ENCODE measurements at places on chromosomes 12 and 14. TPM values are rescaled to one million over a fixed set of nuclear protein-coding genes. Genes with fewer than 3 reads are reported as not detected.

DNA sequence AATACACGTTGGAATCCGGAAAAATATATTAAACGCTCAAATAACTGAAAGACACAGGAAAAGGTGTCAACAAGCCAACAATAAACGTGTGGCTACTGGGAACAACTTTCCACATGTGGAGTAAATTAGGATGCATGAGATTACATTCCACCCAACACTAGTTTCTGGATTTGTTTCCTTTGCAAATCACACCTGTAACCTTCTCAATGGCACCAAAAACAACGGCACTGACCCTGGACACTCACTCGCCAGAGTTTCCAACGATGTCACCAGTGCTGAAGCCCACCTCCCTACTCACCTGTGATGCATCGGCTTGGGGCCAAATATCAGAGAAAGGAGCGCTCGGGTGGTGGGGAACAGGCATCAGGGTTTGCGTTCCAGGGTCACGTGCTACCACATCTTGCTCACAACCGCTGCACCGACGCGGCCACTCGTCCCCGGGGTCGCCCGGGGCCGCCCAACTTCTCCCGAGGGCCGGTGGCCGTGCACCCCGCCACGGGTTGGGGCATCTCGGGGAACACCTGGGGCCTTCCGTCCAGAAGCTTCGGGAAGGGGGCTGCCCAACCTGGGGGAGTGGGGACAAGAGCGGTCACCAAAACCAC is 629 bp downstream of the PRDM4 start:
- no peaks in the 10 kb centered on the region for H3K27me3 ChIP-seq
- H3K4me1 ChIP-seq: peaks cover 25% of the 10 kb centered on the region
- peak overlapping the region; percentile 89 for H3K27ac ChIP-seq
- DNase-seq: peak; percentile 55
- peaks cover 17% of the 10 kb centered on the region for H3K36me3 ChIP-seq
- H3K4me3 ChIP-seq: peak overlapping the region; percentile 92

DNA sequence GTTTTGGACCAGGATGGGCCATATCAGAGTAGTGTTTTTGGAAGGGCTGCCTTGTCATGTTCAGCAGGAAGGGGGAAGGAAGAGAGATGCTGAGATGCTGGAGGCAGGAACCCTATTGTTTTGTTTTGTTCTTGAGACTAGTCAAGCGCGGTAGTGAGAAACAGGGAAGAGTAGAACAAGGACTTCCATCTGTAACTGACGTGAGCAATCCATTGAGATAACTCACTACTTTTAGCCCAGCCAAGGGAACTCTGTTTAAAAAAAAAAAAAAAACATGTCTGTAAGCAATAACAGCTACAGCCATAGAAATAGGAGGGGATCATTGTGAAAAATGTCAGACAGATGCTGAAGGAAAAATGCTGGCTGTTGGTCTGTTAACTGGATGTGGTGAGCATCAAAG is 34.0 kb downstream of the CD9 start:
- no peak for DNase-seq
- no peaks in the 10 kb centered on the region for H3K36me3 ChIP-seq
- H3K4me3 ChIP-seq: no peak overlapping the region
- peaks cover 2% of the 10 kb centered on the region for H3K27me3 ChIP-seq
- H3K27ac ChIP-seq: no peak overlapping the region

DNA sequence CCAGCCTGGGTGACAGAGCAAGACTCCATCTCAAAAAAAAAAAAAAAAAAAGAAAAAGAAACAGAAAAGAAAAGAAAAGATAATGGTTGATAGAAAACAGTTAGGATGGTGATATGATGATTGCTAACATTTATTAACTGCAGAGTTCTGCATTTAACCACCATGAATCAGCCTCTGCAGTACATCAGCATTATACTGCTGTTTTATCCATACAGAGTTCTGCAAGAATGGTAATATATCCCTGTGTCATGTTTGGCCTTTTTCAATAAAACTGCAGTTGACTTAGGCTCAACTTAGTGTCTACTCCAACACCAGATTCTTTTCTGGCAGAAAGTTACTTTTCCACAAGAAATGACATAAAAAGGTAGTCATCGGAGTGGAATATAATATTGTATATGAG is 62.6 kb downstream of the DUSP6 start:
- H3K4me3 ChIP-seq: no peak overlapping the region
- no peak overlapping the region for H3K27ac ChIP-seq
- no peak for DNase-seq
- H3K36me3 ChIP-seq: no peaks in the 10 kb centered on the region
- H3K27me3 ChIP-seq: no peaks in the 10 kb centered on the region

DNA sequence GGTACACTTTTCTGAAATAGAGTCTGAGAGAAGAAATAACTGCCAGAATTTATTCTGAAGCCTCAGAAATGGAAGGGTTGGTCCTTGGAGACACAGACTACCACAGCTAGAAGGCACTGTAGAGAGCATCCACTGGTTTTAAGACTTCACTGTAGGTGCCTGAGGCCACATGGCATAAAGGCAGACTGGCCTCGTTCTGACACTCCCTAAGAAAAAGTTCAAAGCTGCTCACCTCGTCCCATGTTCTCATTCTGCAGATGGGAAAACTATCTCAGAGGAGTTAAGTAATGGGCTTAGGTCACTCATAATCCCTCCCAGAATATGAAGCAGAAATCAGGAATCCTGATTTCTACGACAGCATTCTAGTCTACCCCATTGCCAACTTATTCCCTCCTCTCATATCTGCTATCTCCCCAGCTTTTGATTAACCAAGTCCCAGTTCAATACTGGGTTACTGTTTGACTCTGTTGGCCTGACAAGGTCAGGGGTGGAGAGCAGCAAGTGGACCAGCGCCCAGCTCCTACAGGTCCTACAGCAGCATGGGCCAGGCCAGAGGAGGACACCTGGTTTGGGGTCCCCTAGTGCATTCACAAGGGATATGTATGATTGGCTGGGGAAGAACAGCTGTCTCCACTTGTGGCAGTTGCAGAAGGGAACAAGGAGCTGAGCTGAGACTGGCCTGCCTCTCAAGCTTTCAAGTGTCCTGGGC is 3.7 kb downstream of the ITGA5 start:
- no peak overlapping the region for H3K4me3 ChIP-seq
- H3K27ac ChIP-seq: peak overlapping the region; percentile 76
- H3K36me3 ChIP-seq: peaks cover 3% of the 10 kb centered on the region
- H3K27me3 ChIP-seq: no peaks in the 10 kb centered on the region
- H3K4me1 ChIP-seq: peaks cover 74% of the 10 kb centered on the region

DNA sequence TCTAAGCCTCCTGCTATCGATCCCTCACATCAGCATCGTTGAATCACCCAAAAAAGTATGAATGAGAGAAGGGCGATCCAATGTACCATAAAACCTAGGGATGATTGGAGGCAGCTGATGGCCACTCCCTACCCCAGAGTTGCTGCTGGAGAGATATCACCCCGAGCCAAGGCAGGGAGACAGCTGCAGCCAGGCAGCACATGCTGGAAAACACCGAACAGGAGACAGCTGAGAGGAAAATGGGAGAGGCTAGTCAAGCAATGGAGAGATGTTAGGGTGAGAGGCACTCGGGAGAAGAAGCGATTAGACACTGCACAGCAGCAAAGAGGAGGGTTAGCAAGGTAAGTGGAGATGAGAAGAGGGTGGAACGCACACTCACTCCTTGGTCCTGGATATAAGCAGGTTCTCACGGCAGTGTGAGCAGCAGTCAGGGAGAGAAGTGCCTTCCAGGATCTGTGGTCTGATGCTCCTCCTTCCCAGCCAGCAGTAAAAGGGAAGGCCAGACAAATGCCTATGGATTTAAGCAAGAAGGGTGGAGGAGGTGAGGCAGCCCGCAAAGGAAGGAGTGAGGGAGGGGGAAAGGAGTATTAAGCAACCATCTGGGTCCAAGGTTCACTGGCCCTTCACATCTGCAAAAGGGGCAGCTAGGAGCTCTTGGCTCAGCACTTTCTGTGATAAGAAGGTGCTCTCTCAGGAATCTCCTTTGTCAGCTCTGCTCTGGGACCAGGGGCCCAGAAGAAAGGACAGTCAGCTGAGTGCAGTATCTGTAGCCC is at the start of gene SLC7A7:
Gene SLC7A7 (minus strand): TSS at position 495 of the 773 bp plus-strand sequence. CDS start 2,037 bp downstream, outside the sequence.
- H3K4me1 ChIP-seq: peaks cover 12% of the 10 kb centered on the region
- no peak within 1 kb of the TSS for H3K4me3 ChIP-seq
- no peak within 1 kb of the TSS for H3K27ac ChIP-seq
- H3K27me3 ChIP-seq: peaks cover 2% of the 10 kb centered on the region

- H3K27me3 ChIP-seq: peaks cover 14% of the 10 kb centered on the region
- H3K4me1 ChIP-seq: peaks cover 1% of the 10 kb centered on the region
- no peaks in the 10 kb centered on the region for H3K36me3 ChIP-seq
- DNase-seq: no peak
- no peak overlapping the region for H3K4me3 ChIP-seq
These were observed 4.7 kb downstream of the CHGA start for GRCh38 chr14:92927349-92928257.

DNA sequence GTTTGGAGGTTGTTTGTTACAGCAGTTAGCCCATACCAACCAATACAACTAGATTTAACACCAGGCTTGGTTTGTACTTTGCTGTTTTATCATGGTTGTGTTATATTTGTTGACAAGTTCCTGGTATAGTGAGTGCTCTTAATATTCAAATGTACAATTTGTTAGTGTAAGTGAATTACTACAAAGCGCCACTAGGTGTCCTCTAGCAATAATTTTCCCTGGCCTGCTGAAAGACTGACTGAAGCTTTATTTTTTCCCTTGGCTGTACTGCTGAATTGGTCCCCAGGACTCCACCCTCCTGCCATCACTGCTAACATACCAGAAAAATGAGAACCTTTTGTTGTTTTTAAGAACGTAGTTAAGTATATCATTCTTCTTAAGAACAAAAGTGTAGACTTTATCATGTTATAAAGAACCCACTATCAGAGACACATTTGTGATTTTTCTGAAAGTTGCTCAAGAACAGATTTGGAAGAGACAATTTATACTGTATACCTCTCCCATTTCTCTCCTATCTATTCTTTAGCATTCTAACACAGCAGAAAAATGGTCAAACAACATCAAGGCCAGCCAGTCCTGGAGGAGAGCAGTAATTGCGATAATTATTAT is 75.3 kb upstream of the FAR2 start:
- no peaks in the 10 kb centered on the region for H3K36me3 ChIP-seq
- peak; percentile 15 for DNase-seq
- H3K4me1 ChIP-seq: no peaks in the 10 kb centered on the region
- H3K4me3 ChIP-seq: no peak overlapping the region
- H3K27ac ChIP-seq: no peak overlapping the region
- H3K27me3 ChIP-seq: peaks cover 10% of the 10 kb centered on the region

GRCh38 chr12:65266408-65266807 is 12.1 kb upstream of the MSRB3 start:
- no peaks in the 10 kb centered on the region for H3K4me1 ChIP-seq
- no peak overlapping the region for H3K4me3 ChIP-seq
- H3K27ac ChIP-seq: no peak overlapping the region
- H3K36me3 ChIP-seq: no peaks in the 10 kb centered on the region

DNA sequence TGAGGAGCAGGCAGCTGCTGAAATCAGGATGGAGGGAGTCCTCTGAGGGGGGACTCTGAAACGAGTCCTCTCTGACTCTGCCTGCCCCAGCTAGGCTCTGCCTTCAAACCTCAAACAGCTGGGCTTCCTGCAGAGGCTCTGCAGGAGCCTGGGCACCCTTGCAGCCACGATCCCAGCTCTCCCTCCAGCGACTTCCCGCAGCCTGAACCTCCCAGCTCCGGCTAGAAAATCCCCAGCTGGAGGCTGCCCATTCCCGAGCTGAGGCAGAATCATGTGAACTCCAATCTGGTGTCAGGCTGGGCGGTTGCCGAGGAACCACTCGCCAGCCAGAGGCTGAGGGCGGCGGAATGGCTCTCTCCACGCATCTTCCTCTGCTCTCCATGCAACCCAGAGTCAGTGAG is at the start of gene GPR68:
Gene GPR68 (minus strand): TSS at position 204 of the 401 bp plus-strand sequence. CDS start 9,654 bp downstream, outside the sequence.
- H3K27ac ChIP-seq: peak within 1 kb of the TSS; percentile 97
- DNase-seq: peak; percentile 49
- H3K4me1 ChIP-seq: peaks cover 87% of the 10 kb centered on the region
- H3K27me3 ChIP-seq: no peaks in the 10 kb centered on the region
- peaks cover 78% of the 10 kb centered on the region for H3K36me3 ChIP-seq

GRCh38 chr14:70917633-70918032 is 10.4 kb downstream of the PCNX1 start:
- peaks cover 23% of the 10 kb centered on the region for H3K36me3 ChIP-seq
- H3K27ac ChIP-seq: peak overlapping the region; percentile 75
- no peak for DNase-seq
- no peak overlapping the region for H3K4me3 ChIP-seq
- H3K27me3 ChIP-seq: no peaks in the 10 kb centered on the region
- H3K4me1 ChIP-seq: peaks cover 77% of the 10 kb centered on the region

GRCh38 chr12:95337146-95337545 is 119.5 kb downstream of the VEZT start:
- H3K27ac ChIP-seq: no peak overlapping the region
- H3K36me3 ChIP-seq: no peaks in the 10 kb centered on the region
- DNase-seq: no peak

DNA sequence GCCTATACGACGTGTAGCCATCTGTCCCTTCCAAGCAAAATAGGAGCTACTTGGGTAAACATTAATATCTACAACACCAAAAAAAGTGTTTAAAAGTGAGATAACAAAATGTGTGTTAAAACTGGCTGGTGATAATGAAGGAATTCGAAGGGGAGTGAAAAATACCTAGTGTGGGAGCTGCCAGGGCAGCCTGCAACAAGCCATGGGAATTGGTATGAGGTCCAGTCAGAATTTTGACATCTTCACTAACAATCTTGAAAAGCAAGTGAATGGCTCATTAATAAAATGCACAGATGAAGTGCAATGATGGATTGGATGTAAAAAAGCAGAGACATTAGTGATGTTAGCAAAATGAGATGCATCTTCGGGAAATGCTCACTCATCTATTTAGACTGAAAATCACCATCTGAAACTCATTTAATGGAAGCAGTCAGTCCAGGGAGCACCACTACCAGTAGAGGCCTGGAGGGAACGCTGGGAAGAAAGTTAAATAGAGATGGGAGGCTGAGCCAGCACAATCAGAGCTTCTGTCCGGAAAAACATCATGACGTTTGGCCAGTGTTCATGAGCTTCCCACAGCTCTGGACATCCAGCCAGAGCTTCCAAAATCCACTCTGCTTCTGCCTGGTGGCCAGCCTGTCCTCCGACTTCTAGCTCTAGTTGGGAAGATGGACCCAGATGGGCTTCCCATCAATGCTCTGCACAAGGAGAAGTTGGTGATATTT is 405.0 kb upstream of the TMTC1 start:
- H3K4me3 ChIP-seq: no peak overlapping the region
- H3K4me1 ChIP-seq: no peaks in the 10 kb centered on the region
- no peaks in the 10 kb centered on the region for H3K36me3 ChIP-seq
- no peak for DNase-seq
- no peak overlapping the region for H3K27ac ChIP-seq

LRRC10 gene
- total RNA-seq: not detected

TMEM132D gene
- not detected for total RNA-seq

WBP11 gene
- 123 TPM for total RNA-seq

PPM1H gene
- not detected for total RNA-seq

SMIM41 gene
- not detected for total RNA-seq

LRR1 gene
- total RNA-seq: 46.4 TPM

SLC6A13 gene
- total RNA-seq: not detected

LBHD2 gene
- total RNA-seq: not detected

GPR84 gene
- not detected for total RNA-seq

TMEM179 gene
- total RNA-seq: not detected

RDH16 gene
- total RNA-seq: 0.36 TPM

PRKAB1 gene
- total RNA-seq: 21.0 TPM

CD27 gene
- 164 TPM for total RNA-seq
